Femur (tissue), 1 donor: ENCODE measurements at places on chromosomes 16 and 17.
A peak's percentile ranks its signal among the peaks of the same experiment; 100 is the strongest.

GRCh38 chr16:85017151-85017550, 5.8 kb upstream of the ZDHHC7 start:
- DNase-seq = no peak

DNA sequence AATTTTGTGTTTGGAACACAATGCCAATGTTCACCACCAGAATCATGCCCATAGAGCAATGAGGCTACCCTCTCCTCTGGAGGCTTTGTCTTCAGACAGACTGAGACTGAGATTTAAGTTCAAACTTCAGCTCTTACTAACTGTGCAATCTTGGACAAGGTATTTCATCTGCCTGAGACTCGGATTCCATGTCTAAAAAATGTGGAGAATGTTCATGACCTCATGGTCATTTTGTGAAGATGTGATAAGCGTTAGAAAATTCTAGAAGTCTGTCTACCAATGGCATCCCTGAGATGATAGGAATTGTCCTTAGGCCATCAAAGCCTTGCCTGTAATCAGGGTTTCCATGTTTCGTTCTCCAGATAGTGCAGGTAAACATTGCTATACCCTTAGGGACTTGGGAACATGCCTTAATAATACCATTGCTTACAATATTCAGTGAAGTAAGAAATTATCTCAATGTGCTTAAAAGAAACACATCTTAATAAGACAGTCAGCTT, 388.2 kb upstream of the MAF start:
- no peak for DNase-seq

GRCh38 chr17:5468075-5468473, 708 bp downstream of the DHX33 start:
- DNase-seq = no peak

- no peak for DNase-seq
Measured at GRCh38 chr17:69729944-69730343, 315.4 kb downstream of the MAP2K6 start.

- DNase-seq = no peak
Measured at GRCh38 chr17:62673614-62674362, 46.3 kb downstream of the MRC2 start.

- peak; percentile 84 for DNase-seq
Measured at GRCh38 chr17:56172517-56172982, 19.3 kb downstream of the ANKFN1 start.
